ENCODE measurements at places on chromosomes 16 and 17.

- no peak for DNase-seq
Measured at GRCh38 chr17:66720567-66720966, 114.3 kb upstream of the CACNG5 start.

DNA sequence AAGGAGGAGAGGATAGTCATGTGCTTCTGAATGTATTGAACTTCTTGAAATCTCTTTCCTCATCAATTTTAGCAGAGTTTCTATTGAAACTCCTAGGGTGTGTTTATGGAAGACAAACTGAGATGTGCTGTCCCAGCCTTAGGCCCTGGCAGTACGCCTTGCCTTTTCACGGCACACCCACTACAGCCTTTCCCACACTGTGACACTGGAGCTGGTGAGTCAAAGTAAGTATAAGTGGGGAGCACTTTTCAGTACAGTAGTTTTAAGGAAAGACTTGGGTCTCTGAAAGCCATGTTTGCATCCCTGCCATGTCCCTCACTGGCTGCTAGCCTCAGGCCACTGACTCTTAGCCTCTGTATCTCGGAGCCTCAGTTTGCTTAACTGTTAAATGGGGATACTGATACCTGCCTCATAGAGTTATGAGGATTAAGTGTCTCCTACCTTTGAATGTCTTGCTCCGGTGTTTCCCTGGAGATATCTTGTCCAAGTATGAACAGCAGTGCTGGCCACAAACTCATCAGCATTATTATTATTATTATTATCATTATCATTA is 144.7 kb upstream of the CRHR1 start:
- DNase-seq = no peak

DNA sequence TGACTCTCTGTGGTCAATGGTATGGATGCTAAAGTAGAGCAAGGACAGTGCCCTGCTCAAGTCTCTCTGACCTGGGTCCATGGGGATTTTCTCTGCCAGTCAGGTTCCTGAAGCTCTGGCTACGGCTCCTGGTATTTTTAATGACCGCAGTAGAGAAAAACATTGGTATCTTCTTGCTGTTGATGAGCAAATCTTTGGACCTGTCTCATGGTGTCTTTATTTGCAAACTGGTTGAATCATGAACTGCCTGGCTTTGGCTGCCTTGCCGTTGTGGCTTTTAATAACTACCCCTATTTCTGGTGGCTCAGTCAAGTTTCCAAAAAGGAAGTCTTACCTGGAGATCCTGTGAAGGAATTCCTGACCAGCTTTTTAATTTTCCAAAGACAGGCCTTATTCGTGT is 8.7 kb downstream of the FAM234A start:
- DNase-seq = no peak

DNA sequence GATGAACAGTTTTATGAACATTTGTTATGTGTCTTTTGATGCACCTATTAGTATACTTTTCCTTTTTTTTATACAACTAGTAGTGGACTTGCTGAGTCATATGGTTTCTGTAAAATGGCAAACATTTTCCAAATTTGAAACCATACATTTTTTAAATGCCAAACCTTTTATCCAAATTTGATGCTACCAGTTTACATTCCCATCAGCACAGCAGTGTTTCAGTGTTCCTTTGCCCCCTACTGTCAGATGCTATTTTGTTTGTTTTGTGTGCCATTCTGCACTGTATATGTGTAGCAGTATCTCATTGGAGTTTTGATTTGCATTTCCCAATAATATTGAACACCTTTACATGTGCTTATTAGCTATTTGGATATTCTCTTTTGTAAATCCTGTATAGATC is 219.4 kb downstream of the TANC2 start:
- no peak for DNase-seq

- DNase-seq = no peak
Measured at GRCh38 chr17:73384926-73385325, 73.1 kb upstream of the CDC42EP4 start.

DNA sequence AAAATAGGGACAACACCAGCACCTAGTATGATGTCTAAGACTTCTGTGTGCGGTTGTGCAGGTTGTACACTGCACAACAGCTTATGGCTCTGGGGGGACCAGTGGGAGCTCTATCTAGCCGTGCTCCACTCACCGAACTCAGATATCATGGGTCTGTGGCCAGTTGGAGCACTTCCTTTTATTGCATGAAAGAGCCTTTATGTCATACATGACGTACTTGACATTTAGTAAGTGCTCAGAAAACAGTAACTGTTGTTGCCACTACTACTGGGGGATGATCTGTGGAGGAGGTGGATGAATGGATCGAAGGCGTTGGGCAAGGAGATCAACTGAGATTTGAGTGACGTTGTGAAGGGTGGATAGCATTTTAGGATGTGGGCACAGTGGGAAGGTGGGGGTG is 368.8 kb downstream of the SNX29 start:
- DNase-seq = no peak

DNA sequence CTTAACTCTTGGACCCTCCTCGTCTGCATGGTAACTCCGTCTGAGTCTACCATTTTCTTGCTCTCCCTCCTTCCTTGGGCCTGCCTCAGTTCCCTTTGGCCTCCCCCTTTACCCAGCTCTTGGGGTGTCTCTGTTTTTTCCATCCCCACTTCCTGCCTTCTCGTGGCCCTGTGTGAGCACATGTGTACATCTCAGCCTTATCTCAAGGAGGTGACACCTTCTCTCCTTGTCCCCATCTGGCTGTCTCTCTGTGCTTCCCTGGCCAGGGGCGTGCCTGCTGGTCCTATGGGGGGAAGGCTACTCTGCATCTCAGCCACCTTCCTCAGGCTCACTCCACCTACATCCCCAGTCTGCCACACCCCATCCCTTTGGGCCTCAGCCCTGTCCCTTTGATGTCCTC is 6.6 kb downstream of the CTF1 start:
- DNase-seq = no peak

DNA sequence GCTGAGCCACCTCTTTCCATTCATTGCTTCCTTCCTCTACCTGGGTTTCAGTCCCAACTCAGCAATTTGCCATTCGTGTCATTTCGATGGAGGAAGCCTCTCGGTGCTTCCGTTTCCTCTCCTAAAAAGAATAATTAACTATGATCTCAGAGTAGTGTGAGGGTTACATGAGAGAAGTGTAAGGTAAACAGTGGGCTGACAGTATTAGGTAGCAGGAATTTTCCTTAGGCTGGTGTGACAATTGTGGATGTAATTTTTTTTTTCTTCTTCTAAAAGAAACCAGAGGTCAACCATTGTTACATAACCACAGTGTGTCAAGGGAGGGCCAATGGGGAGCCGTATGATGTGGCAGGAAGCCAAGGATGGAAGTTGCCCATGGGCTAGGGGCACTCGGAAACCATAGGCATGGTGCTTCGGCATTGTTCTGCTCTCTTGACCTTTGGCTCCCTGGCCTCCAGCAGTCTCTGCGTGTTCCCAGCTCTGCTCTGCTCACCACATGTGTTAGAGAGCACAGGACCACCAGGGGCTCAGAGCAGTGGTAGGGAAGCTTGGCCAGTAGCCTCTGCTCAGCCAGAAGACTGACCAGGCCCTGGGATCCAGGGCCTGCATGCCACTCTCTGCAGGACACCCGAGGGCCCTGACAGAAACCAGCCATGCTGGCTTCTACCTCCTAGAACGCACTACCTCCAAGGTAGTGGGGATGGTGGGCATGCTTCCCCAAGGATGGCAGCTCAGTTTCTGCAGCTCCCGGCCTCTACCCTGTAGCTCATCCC is 2.0 kb upstream of the TOP2A start:
- DNase-seq = no peak

- DNase-seq = no peak
Measured at GRCh38 chr16:53636978-53637377, 66.7 kb downstream of the RPGRIP1L start.

GRCh38 chr17:78572239-78573205 is 4.7 kb downstream of the DNAH17 start:
- no peak for DNase-seq

GRCh38 chr17:82231312-82231561 is 2.4 kb downstream of the SLC16A3 start:
- DNase-seq = no peak

DNA sequence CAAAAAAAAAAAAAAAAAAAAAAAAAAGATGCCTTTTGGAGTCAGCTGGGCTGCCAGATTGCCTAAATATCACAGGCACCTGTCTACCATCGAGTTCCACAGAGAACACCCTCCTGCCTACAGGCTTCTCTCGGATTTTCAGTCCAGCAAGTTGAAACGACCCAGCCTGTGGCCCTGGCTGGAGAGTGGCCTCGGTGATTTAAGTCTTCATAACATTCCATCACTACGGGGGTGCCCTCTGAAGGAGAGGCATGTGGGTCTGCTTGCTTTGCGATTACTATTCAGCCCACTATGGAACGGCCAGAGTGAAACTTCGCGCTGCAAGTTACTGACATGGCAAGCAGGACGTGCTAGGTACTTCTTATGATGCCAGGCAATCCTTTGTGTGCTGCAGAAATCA is 42.8 kb downstream of the MARCHF10 start:
- no peak for DNase-seq

DNA sequence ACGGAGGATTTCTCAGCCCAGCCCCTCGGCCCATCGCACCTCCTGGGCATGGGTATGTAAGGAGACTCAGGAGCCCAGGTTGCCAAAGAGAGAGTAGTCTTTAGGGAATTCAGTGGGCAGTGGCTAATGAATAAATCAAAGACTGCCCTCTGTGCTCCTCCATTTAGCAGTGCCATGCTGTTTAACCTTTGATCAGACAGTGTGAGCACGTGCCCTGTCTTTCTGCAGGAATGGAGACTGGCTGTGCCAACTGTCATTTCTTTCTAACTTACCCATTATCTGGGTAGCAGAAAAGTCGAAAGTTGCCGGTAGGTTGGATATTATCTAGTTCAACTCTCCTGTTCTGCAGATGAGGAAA is 62.4 kb downstream of the CDRT4 start:
- DNase-seq = no peak

DNA sequence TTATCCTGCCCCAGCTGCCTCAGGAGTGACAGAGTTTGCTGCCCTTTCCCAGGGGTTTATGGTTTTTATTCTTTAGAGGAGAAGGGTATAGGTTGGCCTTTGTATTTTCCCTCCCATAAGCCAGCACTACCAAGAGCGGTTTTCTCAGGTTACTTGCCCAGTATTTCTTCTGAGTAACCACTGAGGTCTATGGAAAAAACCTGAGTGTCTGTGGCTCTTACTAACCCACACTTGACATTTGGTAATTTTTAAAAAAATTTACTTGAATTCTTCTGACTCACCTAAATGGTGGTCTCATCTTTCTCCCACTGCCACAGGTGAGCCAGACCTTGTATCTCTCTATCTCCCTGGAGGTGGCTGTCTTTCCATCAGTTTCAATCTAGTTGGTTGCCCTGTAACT is 6.0 kb downstream of the SLC7A6 start:
- DNase-seq = no peak

DNA sequence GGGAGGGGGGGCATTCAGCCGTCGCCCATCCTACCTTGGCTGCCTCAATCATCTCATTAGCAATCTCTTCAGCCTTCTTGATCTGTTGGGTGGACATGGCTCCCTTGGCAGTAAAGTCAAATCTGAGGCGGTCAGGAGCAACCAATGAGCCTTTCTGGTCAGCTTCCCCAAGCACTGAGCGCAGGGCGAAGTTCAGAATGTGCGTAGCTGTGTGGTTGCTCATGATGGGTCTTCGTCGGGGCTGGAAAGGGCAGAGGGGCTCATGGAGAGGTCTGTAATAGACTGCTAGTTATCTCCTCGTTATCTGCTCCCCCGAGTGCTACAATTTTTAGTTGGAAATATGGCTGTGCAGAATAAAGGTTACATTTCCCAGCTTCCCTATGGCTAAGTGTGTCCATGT is 7.2 kb upstream of the EXOSC6 start:
- DNase-seq = no peak

- DNase-seq = no peak
Measured at GRCh38 chr16:50505115-50505514, 43.1 kb upstream of the NKD1 start.
